ENCODE measurements at places on chromosomes 7 and 10.

DNA sequence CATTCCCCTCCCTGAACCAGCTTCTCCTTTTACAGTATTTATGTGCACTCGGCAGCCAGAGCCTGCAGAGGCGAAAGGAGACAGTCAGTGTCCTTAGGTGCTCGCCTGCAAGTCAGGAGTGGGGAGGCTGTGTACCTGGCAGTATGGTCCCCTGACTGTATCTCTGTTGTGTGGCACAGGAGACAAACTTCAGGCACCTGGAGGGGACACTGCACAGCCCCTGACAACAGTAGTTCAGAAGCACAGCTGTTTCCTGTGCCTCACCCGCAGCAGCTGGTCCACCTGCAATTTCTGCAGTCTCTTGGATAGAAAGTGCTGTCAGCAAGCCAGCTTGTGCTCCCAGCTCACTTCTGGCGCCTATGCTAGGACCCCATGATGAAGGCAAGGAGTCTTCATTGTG lies 73.4 kb upstream of the LAMB4 start:
- no peak for DNase-seq

DNA sequence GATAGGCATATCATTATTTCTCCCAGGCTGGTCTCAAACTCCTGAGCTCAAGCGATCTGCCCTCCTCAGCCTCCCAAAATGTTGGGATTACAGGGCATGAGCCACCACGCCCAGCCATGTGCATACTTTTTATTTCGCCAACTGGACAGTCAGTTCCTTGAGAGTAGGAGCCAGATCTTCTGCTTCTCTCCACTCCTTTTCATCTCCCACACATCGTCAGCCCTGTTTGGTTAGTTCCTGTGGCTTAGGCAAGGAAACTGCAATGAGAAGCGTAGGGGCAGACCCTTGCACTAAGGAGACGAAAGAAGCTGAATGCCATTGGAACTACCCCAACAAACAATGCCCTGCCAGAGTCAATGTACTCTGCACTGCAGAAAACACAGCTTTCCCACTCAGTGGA lies 178.2 kb downstream of the TRIL start:
- DNase-seq: no peak

DNA sequence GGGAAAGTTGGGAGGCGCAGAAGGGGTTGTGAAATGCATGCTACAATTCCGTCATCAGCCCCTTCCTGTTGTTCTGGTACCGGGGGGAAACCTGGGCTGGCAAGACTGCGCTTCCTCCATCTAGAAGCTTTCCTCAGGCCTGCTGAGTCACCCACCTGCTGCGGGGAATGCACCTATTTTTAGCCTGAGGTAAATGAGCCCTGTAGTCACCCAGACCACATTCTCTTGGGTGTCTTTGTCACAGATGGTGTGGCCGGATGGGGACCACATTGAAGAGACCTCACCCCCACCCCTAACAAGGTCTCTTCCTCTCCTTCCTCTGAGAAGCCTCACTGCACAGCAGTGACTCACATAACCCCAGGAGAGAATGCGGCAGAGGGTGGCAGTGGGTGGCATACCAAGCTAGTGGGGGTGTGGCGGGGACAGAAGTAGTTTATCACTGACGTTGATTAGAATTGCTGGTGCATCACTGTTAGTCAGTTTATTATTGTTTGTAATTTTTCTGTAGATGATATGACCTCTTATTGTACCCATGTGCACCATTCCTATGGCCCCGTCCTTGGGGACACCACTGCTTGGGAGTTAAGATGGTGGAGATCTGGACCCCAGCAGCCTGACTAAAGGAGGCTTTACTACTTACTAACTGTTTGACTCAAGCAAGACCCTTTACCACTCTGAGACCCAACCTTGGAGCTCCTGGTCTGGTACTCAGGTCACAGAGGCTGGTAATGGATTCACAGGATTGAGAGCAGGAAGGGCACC lies 83.0 kb upstream of the DUSP5 start:
- peak; percentile 79 for DNase-seq

DNA sequence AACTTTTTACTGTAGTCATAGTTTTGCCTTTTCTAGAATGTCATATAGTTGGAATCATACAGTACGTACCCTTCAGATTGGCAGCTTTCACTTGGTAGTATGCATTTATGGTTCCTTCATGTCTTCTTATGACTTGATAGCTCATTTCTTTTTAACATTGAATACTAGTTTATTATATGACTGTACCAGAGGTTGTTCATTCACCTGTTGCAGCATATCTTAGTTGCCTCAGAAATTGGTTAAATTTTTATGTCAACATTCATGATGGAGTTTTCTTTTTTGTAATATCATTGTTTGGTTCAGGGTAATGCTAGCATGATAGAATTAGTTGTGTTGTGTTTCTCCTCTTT lies 94.8 kb upstream of the CDK13 start:
- no peak for DNase-seq

DNA sequence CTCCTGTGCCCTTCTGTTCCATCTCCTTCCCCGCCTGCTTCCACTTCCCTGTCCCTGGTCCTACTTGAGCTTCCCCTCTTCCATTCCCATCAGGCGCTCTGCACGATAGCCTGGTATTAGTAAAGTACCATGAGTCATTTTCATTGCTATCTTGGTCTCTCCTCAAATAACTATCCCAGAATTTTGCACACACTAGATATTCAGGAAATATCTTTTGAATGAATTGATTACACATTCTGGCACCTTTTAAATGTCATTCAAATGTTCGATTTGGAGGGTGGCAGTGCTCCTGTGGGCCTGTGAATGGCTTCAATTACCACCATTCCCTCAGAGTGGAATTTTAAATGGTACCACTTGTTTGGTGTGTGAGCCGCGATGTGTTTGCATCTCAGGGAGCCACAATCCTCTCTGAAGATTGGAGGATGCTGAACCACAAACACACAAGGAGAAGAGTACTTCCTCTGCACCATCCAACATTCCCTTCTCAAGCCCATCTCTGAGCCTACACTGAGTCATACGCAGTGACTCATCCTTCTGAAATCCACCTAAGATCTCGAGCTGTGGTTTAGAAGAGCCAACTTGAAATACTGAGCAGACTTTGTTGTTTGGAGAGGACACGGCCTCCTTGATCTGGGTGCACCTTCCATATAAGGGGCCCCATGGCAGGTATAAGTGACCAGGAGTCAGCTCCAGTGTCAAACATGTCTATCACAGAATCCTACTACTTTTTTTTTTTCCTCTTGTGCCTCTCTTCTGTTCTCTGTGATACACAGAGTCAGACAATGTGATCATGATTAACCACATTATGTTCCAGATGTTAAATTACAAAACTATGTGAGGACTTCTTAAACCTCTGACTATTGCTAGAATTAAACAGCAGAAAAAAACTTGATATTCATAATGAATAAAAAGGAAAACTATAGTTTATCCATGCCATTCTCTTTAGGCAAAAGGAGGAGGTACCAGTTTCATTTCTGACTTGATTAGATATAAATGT lies 81.9 kb downstream of the BMPER start:
- peak; percentile 99 for DNase-seq

DNA sequence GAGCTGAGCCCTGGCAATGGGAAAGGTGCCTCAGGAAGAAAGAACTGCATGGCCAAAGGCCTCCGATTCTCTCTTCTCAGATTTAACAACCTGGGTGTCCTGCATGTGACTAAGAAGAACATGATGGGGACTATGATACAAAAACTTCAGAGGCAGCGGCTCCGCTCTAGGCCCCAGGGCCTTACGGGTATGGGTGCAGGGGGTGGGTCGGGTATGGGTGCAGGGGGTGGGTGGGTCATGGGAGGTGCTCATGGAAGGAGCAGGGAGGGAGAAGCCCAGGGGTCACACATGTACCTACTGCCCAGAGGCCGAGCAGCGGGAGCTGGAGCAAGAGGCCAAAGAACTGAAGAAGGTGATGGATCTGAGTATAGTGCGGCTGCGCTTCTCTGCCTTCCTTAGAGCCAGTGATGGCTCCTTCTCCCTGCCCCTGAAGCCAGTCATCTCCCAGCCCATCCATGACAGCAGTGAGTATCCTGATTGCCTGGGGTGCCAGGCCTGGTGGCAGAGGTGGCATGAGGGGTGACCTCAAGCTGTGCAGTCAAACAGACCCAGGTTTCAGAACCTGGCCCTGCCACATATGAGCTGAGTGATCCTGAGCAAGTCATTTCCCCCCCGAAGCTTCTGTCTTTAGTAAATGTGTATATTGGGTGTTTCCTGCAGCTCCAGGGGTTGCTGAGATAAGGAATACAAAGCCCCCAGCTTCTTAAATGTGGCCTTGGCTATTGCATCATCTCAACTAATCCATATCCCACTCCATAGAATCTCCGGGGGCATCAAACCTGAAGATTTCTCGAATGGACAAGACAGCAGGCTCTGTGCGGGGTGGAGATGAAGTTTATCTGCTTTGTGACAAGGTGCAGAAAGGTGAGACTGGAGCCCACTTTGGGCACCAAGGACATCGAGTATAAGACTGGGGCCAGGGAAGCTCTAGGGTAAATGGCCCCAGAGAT lies 2.0 kb downstream of the NFKB2 start:
- DNase-seq: no peak

GRCh38 chr10:130416334-130417150 lies 280.4 kb downstream of the GLRX3 start:
- no peak for DNase-seq

- no peak for DNase-seq
These were observed 480.8 kb upstream of the COBL start for GRCh38 chr7:51797371-51797770.

- no peak for DNase-seq
These were observed 334.1 kb downstream of the RPS24 start for GRCh38 chr10:78367751-78368150.

DNA sequence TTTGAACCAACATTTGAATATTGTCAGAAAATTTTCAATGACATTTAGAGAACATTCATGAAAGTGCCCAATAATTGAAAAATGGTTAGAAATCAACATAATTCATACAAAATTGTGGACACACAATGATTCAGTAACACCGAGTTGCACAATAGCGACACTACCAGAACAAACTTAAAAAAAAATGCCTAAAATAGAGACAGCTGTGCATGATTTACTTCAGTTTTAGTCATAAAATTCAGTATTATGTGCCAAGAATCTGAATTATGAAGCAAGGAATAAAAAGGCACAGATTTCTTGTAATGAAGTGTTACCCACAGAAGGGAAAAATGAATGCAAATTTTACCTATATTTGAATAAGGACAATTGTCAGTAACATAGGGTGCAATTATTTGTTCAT lies 396.0 kb downstream of the SEMA3D start:
- peak; percentile 67 for DNase-seq

GRCh38 chr7:128833148-128833945 lies 3.1 kb downstream of the FLNC start:
- peak; percentile 90 for DNase-seq

DNA sequence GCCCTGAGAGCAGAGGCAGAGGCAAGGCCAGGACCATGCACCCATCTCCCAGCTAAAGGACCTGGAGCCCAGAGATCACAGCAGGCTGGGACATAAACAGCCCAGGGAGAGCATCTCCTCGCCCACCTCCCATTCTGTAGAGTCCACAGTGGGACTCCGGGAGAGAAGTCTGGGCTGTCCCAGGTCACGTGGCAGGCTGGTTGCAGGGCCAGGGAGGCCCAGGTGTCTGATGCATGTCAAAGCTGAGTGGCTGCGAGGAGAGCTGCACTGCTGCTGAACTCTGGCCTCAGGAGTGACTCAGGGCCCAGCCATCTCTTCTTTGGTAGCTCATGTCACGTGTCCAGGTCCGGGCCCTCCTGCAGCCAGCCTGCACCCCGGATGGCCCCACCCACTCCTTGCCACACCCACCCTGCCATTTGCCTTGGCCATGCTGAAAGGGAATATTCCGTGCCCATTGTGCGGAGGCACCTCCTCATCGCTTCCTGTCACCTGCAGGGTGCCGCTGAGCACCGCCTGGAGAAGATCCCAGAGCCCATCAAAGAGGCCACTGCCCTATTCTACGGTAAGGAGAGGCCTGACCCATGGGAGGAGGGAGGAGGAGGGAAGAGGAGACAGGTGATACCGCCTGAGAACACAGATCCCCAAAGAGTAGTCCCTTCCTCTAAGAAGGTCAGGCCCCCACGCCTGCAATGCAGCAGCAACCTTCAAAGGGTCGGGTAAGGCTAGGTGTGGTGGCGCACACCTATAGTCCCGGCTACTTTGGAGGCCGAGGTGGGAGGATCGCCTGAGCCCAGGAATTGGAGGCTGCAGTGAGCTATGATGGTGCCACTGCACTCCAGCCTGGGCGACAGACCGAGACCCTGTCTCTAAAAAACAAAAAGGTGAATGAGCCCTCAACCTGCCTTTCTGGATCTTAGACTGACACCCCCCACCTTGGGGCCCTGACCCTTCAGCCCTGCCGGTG lies 12.6 kb upstream of the SH2B2 start:
- no peak for DNase-seq

- peak; percentile 67 for DNase-seq
These were observed 54.2 kb upstream of the EBF3 start for GRCh38 chr10:130018265-130018664.

DNA sequence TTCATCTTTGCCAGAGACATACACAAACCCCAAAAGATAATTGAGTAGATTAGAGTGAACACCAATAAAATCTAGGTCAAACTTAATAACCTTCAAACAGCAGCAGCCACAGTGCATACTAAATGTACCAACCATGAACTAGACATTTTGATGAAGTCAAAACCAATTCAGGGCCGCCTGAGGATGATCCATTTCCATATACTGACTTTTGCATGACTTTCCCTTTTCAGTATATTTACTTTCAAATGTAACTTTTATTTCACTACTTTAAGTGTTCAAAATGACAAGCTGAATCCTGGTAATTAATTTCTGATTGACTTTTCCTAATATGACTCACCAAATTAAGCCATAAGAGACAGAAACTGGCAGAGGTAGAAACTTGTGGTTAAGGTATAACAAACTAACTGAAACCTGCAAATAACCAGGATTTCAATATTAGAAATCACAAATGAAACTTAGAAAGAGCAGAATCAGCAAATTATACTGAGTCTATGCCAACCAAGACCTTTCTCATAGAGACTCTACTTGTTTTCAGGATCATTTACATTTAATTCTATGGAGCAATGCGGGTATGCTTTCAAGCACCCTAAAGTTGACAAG lies 171.9 kb upstream of the LRRN3 start:
- DNase-seq: no peak

- DNase-seq: peak; percentile 51
These were observed 60.4 kb downstream of the INPP5F start for GRCh38 chr10:119786117-119786769.

DNA sequence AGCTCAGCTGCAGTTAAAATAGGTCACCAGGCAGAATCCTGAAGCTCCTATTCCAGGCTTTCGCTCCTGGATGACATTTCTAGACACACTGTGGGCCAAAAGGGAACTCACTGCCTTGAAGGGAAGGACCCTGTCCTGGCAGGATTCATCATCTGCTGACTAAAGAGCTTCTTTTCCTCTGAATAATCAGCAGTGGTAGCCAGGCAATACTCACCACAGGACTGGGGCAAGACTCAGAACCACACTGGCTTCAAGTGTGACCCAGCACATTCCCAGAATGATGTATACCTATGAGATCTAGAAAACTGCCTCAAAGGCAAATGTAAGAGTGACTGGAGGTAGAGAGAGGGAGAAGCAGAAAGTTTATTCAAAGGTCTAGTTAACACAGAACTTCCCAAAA lies 29.5 kb upstream of the EBF3 start:
- DNase-seq: peak; percentile 68

DNA sequence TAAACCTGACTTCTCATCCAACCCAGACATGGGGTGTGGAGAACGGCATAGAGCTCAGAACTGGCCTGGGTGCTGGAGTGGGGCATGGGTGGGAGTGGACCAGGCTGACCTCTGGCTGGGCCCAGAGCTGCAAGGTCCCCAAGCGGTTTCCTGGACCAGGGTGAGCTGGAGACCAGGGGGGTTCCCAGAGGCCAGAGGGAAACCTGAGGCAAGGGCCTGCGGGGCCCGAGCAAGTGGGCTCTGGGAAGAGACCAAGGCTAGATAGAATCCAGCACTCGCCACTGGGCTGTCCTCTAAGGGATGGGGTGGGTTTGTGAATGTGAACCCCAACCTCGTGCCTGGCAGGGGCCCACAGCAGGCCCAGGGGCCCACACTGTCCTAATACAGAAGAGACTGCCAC lies 39.4 kb upstream of the RET start:
- no peak for DNase-seq
